ENCODE measurements at places on chromosomes 12 and 14.

GRCh38 chr12:21289698-21290097, 45.0 kb downstream of the SLCO1A2 start:
- no peak for DNase-seq

GRCh38 chr14:50936882-50937281, 7.4 kb downstream of the PYGL start:
- no peak for DNase-seq

GRCh38 chr12:72246370-72246769, 25.8 kb upstream of the TRHDE start:
- DNase-seq: no peak

DNA sequence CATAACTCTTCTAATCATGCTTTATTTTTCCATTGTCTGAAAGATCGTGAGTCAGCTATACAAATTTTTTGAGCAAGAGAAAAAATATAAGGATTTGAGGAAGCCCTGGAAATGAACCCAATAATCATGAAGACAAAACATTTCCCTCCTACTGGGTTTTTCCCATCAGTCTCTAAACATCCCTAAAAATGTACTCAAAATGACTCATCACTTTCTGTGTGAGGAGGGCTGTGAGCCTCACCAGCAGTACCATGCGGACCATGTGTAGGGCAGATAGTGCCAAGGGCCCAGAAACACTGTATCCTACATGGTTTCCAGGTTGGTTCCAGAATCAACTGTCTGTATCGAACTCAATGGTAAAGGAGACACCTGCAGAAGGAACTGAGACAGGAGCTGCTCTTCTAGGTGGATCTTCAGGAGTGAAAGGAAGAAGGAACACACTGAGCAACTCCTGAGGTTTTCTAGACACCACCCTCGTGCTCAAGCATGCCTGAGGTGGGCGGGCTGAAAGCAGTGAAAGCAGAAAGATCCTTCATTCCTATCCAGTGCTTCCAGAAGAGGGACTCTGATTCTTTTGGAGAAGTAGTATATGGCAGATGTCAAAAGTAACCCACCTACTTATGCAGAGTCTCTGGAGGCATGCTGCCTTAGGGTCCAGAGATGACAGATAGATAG, 48.6 kb upstream of the RHOJ start:
- DNase-seq: no peak

DNA sequence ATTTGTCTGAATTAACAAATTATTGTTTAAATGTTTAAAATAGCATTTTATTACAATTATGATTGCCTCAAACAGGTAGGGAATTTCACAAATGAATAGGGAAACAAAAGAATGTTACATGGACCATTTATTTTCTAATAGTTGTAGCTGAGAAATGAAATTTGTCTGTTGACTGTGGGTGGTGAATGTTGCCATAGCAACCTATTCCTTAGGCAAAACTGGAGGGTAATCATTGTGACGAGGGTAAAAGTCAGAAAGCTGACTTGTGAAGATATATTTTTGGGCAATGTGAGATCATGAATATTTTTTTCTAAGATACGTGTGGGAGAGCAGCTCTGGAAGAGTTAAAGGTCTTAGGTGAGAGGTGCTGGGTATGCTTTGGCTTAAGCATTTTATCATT, 24.2 kb upstream of the CLEC14A start:
- no peak for DNase-seq

DNA sequence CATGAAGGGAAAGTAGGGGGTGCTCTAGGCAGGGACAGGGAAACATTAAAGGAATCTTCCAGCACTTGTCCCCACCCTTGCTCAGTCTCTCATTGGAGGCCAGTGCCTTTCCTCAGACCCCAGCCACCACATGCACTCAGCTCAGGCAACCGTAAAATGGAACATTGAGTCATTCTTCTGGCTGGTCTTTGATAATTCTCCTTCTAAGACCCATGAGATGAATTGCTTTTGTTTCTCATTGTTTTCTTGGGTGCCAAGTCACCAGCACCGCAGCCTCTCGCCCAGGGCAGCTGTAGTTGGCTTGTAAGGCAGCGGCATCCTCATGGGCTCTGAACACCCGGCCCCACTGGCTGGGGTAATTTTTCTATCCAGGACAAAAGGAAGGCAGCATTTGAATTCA, 108.2 kb downstream of the PHETA1 start:
- DNase-seq: no peak

DNA sequence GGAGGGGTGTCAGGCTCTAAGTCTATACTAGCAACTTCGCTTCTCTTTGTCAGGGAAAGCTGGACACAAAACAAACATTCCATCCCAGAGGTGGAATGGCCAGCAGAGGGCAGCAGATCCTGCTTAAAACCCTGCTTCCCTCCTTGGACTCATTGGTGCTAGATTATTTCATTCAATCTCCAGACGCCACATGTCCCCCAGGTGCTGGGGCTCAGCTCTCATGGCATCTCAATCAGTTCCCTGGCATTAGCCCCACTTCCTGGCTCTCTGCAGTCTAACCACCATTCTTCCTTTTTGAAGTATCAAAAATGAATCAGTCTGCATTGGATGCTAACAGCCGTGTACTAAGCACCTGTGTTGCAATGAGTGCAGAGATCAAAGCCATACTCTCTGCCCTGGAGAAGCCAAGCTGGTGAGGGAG, 8.1 kb upstream of the PPP1R1A start:
- DNase-seq: peak; percentile 37

DNA sequence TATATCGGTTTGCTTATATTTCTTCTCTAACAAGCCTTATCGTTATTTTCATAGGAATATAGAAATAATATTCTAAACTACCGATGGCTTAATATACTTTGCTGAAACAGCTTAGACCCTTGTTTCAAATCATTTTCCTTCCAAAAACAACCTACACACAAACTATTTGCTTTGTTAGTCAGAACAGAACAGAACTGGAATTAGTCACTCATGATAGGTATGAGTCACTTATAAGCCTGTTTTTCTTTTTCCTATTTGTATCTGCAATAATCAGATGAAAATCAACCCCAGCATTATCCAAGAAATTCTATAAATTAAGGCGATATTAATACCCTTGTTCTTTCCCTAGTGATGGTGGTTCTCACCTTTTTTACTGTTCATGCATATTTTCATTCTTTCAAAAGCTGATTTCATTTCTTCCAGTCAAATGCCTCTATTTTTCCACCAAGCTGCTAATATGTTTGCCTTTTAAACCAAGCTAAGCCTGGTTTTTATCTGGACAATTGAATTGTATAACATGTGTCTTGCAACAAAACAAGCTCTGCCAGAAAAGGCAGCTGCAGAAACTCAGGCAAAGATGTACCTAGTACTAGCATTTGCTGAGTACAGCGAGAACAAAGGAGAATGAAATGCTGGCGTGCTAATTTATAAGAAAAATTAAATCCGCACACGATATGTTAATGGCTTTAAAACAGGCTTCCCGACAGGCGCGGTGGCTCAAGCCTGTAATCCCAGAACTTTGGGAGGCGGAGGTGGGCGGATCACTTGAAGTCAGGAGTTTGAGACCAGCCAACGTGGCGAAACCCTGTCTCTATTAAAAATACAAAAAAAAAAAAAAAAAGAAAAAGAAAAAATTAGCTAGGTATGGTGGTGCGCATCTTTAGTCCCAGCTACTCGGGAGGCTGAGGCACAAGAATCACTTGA, 1418.2 kb downstream of the AACS start:
- DNase-seq: no peak

- DNase-seq: no peak
These were observed 148.8 kb upstream of the ATF7IP start for GRCh38 chr12:14216405-14217294.

DNA sequence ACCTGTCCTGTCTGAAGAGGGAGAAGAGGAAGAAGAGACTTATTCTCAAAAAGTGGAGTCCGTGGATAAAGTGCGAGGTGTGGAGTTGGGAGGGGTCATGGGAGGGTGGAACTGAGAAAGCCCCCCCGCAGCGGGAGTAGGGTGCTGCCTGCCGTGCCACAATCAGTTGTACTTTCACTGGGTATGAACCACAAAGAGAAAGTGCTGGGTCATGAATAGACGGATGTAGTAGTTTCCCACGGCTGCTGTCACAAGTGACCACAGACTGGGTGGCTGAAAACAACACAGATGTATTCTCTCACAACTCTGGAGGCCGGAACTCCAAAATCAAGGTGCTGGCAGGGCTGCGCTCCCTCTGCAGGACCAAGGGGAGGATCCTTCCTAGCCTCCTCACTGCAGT, 5.5 kb downstream of the DNAH10 start:
- no peak for DNase-seq

DNA sequence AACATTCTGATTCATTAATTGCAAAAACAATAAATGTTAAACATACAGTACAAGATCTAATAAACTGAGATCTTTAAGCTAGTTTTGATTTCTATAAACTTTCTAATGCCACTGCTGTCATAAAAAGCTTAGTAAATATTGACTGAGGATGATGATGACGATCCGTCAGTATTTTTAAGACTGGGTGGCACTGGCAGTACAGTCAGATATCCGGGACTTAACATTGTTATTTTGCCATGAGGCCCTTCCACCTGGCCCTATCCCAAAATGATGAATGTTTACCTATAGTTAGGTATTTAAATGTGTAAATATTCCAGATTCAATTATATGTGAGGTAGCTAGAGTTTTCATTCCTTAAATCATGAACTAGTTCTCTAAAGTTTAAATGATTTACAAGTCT, 158.5 kb downstream of the FOXA1 start:
- DNase-seq: no peak

DNA sequence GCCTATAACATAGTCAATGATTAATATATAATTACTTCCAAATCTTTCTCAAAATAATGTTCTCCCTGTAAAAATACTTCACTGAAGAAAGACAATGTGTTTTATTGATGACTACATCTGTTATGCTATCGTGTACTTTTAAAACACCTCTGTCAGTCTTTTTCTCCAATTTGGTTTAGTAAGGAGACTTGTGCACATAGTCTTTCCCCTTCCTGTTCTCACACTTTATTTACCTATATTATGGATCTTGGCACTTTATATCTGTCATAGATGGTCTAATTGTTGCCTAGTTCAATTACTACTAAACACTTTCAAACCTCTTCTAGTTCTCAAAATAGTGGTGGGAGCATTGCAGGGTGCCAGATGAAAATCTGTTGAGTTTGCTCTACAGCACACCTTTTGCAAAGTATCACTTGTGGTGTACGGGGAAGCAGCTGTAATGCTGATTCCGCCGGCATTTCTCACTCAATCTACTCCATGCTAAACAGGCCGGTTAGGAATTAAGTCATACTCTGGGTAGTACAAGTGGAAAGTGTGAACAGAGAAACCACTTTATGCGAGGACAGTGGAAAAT, 1.1 kb upstream of the INSM2 start:
- no peak for DNase-seq

DNA sequence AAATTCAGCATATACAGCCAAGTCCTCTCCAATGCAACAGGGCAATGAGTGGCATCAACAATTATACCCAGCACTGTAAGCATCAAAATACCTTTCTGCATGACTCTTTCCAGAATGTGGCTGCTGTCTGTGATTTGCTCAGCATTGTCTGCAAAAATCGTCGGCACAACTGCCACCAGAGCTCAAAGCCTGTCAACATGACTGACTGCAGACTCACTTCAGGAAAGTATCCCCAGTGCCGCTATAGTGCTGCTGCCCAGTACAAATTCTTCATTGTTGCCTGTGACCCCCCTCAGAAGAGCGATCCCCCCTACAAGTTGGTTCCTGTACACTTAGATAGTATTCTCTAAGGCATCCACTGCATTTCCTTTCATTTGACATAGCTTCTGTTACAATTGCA, 735 bp downstream of the RNASE6 start:
- DNase-seq: no peak

Measured in stimulated activated CD4-positive, alpha-beta T cell treated with anti-CD3 and anti-CD28 coated beads, Interleukin-1b, Interleukin-23, amount 100 ng/mL, for 1 hour (primary cell).